ENCODE measurements at places on chromosomes 11 and 22.
A peak's percentile ranks its signal among the peaks of the same experiment; 100 is the strongest.

GRCh38 chr22:28051787-28052356 lies 132.8 kb upstream of the PITPNB start:
- no peak for DNase-seq

GRCh38 chr11:95248666-95249467 lies 17.9 kb upstream of the SESN3 start:
- DNase-seq: peak; percentile 55

GRCh38 chr22:50314455-50315288 lies 7.2 kb upstream of the PLXNB2 start:
- peak; percentile 89 for DNase-seq

- no peak for DNase-seq
Measured at GRCh38 chr11:10813945-10814344, 5.2 kb upstream of the EIF4G2 start.

- no peak for DNase-seq
Measured at GRCh38 chr11:2390091-2390724, 10.3 kb upstream of the TSSC4 start.

DNA sequence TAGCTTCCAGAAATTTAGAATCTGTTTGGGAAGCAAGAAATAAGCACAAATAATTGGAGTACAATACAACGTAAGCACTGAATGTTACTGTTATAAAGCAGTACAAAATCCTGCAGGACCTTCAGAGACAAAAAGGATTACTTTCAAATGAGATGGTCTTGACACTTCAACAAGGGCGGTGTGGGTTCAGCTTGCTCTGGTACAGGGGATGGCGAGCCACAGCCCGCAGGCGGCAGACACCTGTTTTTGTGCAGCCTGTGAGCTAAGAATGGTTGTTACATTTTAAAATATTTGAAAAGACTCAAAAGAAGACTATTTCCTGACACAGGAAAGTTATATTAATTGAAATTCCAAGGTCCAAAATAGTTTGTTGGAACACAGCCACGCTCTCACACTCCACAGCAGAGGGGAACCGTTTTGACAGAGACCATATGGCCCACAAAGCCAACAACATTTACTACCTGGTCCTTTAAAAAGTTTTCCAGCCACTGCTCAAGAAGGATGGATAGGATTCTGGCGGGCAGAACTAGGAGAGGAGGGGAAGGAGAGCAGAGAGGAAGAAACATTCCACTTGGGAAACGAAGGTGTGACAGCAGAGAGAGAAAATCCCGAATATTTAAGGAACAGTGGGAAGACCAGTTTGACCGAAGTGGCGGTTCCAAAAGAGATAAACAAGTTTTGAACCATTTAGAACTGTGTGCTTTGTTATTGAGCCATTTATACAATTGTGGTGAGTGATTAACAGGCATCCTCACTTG lies 6.3 kb downstream of the PRDM10 start:
- DNase-seq: no peak

- DNase-seq: peak; percentile 75
Measured at GRCh38 chr11:60528934-60529333, 13.7 kb downstream of the MS4A13 start.

DNA sequence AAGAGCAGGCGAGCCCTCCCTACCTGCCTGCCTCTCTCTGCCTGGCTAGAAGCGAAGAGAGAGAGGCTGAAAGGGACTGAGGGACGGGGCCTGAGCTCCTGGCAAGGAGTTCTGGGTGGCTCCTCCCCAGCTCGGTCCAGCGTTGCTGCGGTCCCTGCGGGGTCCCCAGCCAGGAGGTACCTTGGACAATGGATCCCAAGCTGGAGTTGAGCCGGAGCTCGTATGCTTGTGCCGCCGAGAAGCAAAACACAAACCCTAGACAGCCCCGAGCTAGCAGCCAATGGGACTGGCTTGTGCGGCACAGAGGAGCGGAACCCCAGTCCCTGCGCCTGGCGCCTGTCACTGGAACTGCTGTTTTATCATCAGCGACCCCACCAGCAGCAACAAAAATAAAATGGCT lies 18.3 kb downstream of the SLC25A18 start:
- no peak for DNase-seq

GRCh38 chr22:39426380-39427043 lies 26.9 kb downstream of the TAB1 start:
- DNase-seq: no peak

DNA sequence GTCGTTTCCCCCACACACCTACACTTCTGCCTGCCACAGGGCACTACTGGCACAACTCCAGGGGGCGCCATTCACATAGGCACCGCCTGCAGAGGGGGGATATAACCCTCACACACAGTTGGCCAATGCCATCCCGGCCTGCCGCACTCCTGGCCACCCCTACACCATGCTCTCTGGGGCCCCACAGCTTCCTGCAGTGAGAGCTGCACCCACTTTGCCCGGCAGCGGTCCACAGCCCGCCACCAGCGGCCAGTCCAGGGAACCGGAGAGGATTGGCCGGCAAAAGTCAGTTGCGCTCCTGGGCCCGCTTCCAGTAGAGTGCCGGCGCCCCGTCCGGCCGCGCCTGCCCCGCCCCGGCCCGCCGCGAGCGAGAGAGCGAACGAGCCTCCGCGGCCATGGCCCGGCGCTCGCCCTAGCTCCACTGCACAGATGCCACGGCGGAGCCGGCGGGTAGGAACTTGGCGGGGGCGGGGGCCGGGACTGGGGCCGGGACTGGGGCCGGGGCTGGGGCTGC lies 25.6 kb upstream of the SUSD2 start:
- peak; percentile 73 for DNase-seq

DNA sequence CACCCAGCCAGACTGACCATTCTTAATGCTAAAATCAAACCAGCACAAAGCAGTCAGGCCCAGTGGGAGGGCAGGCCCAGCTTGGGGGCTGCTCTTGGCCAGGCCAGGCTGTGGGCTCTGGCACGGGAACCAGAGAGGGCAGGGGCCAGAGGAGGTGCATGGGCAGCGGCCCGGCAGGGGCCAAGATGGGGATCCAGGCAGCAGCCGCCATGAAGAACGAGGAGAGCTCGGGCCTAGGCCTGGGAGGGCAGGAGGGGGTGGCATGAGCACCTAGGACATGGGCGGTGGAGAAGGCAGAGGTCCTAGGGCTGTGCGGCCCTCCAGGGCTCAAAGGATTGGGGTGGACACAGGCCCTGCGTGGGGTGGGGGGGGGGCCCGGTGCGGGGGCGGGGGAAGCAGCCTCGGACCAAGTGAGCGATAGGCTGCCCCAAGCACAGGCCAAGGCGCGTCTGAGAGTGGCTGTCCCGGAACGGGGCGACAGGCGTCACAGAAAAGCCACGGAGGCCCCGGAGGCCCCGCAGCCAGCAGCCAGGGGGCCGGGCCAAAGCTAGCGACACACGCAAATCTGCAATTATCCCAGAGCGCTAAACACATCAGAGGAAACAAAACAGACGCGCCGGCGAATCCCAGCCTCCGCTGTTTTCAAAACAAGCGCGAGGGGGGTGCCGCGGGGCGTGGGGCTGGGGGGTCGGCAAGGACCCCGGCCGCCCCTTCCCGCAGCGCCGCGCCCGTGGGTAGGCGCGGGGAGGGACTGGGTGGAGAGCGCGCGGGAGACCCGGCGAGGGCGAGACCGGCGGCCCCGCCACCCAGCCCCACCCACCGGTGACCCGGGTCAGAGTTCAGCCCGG lies 8.3 kb downstream of the PLXNB2 start:
- peak; percentile 50 for DNase-seq
